ENCODE measurements at places on chromosomes 1 and 21. TPM values are rescaled to one million over a fixed set of nuclear protein-coding genes. Genes with fewer than 3 reads are reported as not detected.

GRCh38 chr1:26148887-26149286 is 10.0 kb upstream of the FAM110D start:
- H3K36me3 ChIP-seq, result no peaks in the 10 kb centered on the region
- peaks cover 16% of the 10 kb centered on the region for H3K4me1 ChIP-seq
- no peak for DNase-seq
- no peak overlapping the region for H3K27ac ChIP-seq

DNA sequence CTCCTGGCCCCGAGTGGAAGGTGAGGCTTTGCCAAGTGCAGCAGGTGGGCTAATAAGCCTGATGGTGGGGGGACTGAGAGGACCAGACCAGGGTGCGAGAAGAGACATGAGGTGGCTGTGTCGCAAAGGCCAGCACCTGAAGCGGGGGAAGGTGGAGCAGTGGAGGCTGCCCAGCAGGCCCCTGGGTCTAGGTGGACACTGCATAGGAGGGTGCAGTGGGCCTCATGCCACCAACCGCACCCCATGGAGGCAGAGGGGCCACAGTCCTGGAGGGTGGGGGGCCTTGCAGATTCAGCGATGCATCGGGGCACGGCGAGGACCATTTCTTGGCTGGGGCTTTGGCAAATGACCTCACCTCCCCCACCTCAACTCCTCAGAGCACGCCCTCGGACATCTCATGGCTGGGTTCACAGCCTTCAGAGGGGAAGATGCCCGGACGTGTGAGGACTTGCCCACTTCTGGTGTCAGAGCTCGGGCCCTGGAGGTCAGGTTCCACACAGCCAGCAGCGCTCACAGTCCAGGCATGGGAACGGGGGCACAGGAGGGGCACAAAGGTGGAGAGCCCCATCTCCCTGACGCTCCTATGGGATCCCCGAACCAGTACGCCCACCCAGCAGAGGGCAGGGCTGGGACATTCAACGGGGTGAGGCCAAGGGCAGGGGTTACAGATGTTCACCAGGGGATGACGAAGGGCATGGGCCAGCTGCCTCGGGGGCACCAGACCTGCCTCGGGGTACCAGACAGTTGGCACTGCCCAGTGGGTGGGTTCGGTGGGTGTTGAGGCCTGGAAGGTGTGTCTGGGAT is 35.4 kb downstream of the UBE2G2 start:
- no peak overlapping the region for H3K4me3 ChIP-seq
- DNase-seq, result no peak
- no peaks in the 10 kb centered on the region for H3K36me3 ChIP-seq

- no peak overlapping the region for H3K27ac ChIP-seq
- no peaks in the 10 kb centered on the region for H3K27me3 ChIP-seq
- no peaks in the 10 kb centered on the region for H3K4me1 ChIP-seq
- DNase-seq, result no peak
- peaks cover 12% of the 10 kb centered on the region for H3K36me3 ChIP-seq
Measured at GRCh38 chr1:62539028-62539447, 58.3 kb upstream of the ANGPTL3 start.

GRCh38 chr1:20663969-20664715 is 3.0 kb upstream of the DDOST start:
- H3K36me3 ChIP-seq, result no peaks in the 10 kb centered on the region
- no peaks in the 10 kb centered on the region for H3K27me3 ChIP-seq
- H3K4me3 ChIP-seq, result no peak overlapping the region
- DNase-seq, result no peak
- no peak overlapping the region for H3K27ac ChIP-seq

DNA sequence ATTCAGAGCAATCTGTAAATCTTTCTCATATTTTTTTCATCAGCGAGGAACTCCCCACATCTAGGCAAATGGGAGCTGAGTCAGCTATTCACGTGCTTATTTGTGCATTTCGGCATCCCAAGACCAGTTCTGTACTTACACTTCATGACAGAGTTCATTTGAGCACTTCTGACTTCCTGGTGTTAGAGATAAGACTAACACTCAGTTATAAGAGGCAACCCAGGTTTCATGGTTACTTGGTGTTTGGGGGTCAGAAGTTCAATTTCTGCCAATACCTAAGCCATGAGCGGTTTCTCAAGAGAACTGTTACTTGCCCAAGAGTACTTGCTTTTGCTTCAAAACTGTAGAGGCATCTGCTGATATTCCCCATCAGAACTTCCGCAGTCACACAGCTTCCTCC is 24.1 kb upstream of the DESI2 start:
- no peaks in the 10 kb centered on the region for H3K36me3 ChIP-seq
- no peaks in the 10 kb centered on the region for H3K27me3 ChIP-seq
- H3K4me1 ChIP-seq, result no peaks in the 10 kb centered on the region
- no peak overlapping the region for H3K4me3 ChIP-seq
- no peak overlapping the region for H3K27ac ChIP-seq

- peaks cover 23% of the 10 kb centered on the region for H3K4me1 ChIP-seq
- no peak for DNase-seq
- H3K36me3 ChIP-seq, result no peaks in the 10 kb centered on the region
- no peak overlapping the region for H3K27ac ChIP-seq
Measured at GRCh38 chr1:84621553-84621952, 47.3 kb upstream of the CTBS start.

DNA sequence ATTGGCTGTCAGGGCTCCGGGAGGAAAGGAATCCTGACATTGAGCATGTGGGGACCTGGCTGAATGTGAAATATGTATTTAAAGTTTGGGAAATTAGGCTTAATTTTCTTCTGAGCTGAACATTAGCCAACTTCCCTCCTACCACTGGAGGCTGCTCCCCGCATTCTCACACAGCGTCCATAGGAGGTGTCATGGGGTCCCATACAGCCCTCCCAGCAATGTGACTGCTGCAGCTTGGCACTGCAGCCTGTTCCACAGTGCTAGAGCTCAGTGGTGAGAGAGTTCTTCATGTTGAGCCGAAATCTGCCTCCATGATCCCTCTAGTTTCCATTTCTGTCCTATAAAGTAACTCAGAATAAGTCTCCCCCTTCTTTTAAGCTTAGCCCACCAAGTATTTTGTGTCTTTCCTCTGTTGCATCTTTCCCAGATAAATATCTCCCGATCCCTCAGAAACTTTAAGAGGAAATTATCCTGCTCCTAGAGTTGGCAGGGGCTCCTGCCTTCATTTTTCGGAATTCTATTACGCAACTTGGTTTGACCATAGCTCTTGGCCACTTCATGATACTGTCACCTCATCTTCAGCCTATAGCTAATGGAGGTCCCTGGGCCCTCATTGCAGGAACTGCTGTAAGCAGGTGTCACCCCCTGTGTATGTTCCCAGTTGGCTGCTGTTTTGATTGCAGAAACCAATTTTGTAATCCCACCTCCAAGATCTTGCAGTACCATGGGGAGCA is 2.0 kb downstream of the FCRL6 start:
- DNase-seq, result no peak
- H3K4me1 ChIP-seq, result no peaks in the 10 kb centered on the region
- no peaks in the 10 kb centered on the region for H3K27me3 ChIP-seq
- no peak overlapping the region for H3K27ac ChIP-seq

- DNase-seq, result no peak
- H3K4me1 ChIP-seq, result peaks cover 5% of the 10 kb centered on the region
- H3K27ac ChIP-seq, result no peak overlapping the region
- no peaks in the 10 kb centered on the region for H3K36me3 ChIP-seq
- H3K4me3 ChIP-seq, result no peak overlapping the region
Measured at GRCh38 chr1:47513393-47513792, 75.5 kb downstream of the FOXD2 start.

GRCh38 chr1:85397490-85398032 is 67.4 kb downstream of the DDAH1 start:
- no peak overlapping the region for H3K4me3 ChIP-seq
- no peaks in the 10 kb centered on the region for H3K27me3 ChIP-seq
- H3K27ac ChIP-seq, result no peak overlapping the region

GRCh38 chr1:45493116-45493697 is 2.2 kb upstream of the TESK2 start:
- H3K27me3 ChIP-seq, result no peaks in the 10 kb centered on the region
- H3K27ac ChIP-seq, result no peak overlapping the region
- H3K4me1 ChIP-seq, result peaks cover 29% of the 10 kb centered on the region

- peaks cover 5% of the 10 kb centered on the region for H3K36me3 ChIP-seq
- peak overlapping the region; percentile 57 for H3K27ac ChIP-seq
- peaks cover 42% of the 10 kb centered on the region for H3K4me1 ChIP-seq
- peak; percentile 25 for DNase-seq
- H3K4me3 ChIP-seq, result no peak overlapping the region
- no peaks in the 10 kb centered on the region for H3K27me3 ChIP-seq
Measured at GRCh38 chr21:26148071-26148839, 22.3 kb downstream of the APP start.

GRCh38 chr1:78156805-78157521 is 111.2 kb downstream of the GIPC2 start:
- no peak for DNase-seq
- no peaks in the 10 kb centered on the region for H3K36me3 ChIP-seq
- no peak overlapping the region for H3K27ac ChIP-seq
- H3K27me3 ChIP-seq, result no peaks in the 10 kb centered on the region
- no peaks in the 10 kb centered on the region for H3K4me1 ChIP-seq

DNA sequence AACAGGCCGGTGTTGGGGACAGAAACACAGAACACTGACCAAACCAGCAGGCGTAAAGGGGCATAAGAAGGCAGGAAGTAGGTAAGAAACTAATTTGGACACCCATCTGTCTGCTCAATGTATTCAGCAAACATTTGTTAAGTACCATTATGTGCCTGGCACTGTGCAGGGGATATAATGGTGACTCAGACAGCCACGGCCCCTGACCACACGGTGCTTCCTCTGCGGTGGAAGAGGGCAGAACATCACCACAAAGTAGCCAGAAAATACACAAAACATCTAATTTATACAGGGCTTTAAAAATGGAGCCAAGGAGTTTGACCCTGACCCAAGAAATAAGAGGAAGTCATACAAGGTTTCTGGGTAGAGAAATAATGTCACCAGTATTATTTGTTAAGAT is 12.9 kb downstream of the DNAJC11 start:
- no peak overlapping the region for H3K4me3 ChIP-seq
- H3K27me3 ChIP-seq, result no peaks in the 10 kb centered on the region
- no peak overlapping the region for H3K27ac ChIP-seq

- peak overlapping the region; percentile 81 for H3K4me3 ChIP-seq
- H3K36me3 ChIP-seq, result peaks cover 6% of the 10 kb centered on the region
- no peaks in the 10 kb centered on the region for H3K27me3 ChIP-seq
- peak overlapping the region; percentile 95 for H3K27ac ChIP-seq
- H3K4me1 ChIP-seq, result peaks cover 21% of the 10 kb centered on the region
Measured at GRCh38 chr1:165696625-165697100, 1.7 kb downstream of the ALDH9A1 start.

GRCh38 chr1:229940684-229941083 is 126.4 kb upstream of the GALNT2 start:
- no peak for DNase-seq
- no peak overlapping the region for H3K27ac ChIP-seq
- H3K27me3 ChIP-seq, result no peaks in the 10 kb centered on the region
- H3K36me3 ChIP-seq, result no peaks in the 10 kb centered on the region

- peaks cover 14% of the 10 kb centered on the region for H3K4me1 ChIP-seq
- H3K36me3 ChIP-seq, result no peaks in the 10 kb centered on the region
- H3K27me3 ChIP-seq, result no peaks in the 10 kb centered on the region
- H3K4me3 ChIP-seq, result no peak overlapping the region
- no peak overlapping the region for H3K27ac ChIP-seq
Measured at GRCh38 chr1:43232074-43232473, 37.7 kb upstream of the TMEM125 start.

GRCh38 chr1:162721471-162721870 is 69.0 kb upstream of the HSD17B7 start:
- H3K4me3 ChIP-seq, result no peak overlapping the region
- H3K4me1 ChIP-seq, result no peaks in the 10 kb centered on the region
- H3K27me3 ChIP-seq, result no peaks in the 10 kb centered on the region

DNA sequence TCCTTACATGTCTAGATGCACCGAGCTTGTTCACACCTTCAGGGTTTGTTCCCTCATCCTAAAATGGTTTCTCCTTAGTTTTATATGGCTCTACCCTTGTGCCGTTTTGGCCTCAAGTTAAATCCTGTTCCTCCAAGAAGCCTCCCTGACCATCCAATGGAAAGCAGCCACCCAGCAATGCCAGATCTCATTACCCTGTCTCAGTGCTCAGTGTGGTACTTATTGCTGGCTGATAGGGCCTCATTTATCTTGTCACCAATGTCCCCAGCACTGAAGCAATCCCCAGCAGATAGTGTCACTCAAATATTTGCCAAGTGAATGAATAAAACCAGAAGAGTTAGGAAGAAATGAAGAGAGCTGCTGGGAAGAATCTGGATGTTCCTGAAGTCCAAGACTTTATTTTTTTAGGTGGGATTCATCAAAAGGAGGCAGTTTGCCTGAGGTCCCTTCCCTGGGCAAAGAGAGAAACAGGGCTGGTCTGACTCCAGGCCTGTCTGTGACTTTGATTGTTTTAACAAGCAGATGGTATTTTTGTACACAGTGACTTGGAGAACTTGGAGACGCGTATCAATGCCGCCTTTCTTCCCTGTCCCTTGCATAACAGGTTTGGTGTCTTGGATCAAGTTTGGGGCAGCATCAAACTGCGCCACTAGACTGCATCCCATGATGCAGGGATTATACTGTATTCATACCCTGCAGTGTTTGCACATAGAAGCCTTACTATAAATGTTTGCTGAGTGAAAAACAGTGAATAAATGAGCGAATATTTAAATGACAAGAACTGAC is 221.2 kb downstream of the DISC1 start:
- H3K36me3 ChIP-seq, result no peaks in the 10 kb centered on the region
- DNase-seq, result no peak
- H3K4me1 ChIP-seq, result peaks cover 48% of the 10 kb centered on the region
- H3K27me3 ChIP-seq, result no peaks in the 10 kb centered on the region
- peak overlapping the region; percentile 83 for H3K27ac ChIP-seq

PODN gene
- 19.5 TPM for total RNA-seq

GPR37L1 gene
- 0.05 TPM for total RNA-seq

FCER1G gene
- 6.1 TPM for total RNA-seq

LCE2C gene
- total RNA-seq, result not detected

SIKE1 gene
- total RNA-seq, result 20.8 TPM

NUF2 gene
- total RNA-seq, result not detected

SLC9A1 gene
- total RNA-seq, result 26.6 TPM

Measured in heart right ventricle (tissue), 16 donors.